Thymus (tissue), 14 donors: ENCODE measurements at places on chromosomes 6 and 20. TPM values are rescaled to one million over a fixed set of nuclear protein-coding genes. Genes with fewer than 3 reads are reported as not detected.

DNA sequence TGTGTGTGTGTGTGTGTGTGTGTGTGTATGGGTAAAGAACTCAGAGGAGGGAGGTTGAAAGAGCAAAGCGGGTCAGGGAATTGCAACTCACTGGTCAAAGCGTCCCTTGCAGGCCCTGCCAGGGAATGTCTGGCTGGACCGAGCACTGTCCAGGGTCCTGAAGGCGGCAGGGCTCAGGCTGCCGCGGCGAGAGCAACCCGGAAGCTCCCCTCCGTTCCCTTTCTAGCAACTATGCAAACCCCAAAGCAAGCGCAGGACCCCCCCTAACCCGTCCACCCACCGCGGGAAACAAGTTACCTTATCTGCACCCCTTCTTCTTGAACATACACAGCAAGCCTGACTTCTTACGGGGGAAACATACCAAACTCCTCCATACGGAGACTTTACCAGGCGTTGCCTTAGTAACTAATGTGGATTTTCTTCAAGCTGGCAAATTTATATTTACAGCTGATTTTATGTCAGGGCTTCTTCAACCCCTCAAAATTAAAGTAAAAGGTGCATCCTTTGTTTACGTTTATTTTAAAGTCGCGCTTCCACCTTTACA, 538 bp upstream of the GRM1 start:
- H3K36me3 ChIP-seq, result no peaks in the 10 kb centered on the region
- no peak overlapping the region for H3K4me3 ChIP-seq
- no peaks in the 10 kb centered on the region for H3K4me1 ChIP-seq

DNA sequence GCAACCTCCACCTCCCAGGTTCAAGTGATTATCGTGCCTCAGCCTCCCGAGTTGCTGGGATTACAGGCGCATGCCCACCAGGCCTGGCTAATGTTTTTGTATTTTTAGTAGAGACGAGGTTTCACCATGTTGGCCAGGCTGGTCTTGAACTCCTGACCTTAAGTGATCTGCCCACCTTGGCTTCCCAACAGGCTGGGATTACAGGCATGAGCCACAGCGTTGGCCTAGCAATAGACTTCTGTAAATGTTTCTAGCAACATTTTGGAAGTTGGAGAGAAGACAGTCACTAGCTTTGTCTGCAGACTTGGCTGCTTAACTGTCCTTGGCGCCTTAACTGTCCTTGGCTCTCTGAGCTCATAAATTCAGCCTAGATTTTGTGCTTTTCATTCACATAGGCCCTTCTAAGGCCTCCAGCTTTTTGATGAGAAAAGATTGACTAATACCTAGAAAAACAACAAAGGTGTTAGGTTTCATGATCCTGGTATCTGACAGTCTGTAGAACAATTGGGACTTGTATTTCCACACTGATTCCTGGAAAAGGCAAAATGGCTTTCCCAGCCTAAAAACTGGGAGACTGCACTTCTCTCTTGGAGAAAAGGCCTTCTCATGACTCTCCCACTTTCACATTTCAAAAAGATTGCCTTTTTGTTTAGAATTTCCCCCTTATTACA, 49.7 kb downstream of the OR2B2 start:
- no peaks in the 10 kb centered on the region for H3K36me3 ChIP-seq
- no peaks in the 10 kb centered on the region for H3K27me3 ChIP-seq
- no peak for DNase-seq
- H3K27ac ChIP-seq, result no peak overlapping the region

HLA-G gene
- total RNA-seq, result 1.7 TPM

DNA sequence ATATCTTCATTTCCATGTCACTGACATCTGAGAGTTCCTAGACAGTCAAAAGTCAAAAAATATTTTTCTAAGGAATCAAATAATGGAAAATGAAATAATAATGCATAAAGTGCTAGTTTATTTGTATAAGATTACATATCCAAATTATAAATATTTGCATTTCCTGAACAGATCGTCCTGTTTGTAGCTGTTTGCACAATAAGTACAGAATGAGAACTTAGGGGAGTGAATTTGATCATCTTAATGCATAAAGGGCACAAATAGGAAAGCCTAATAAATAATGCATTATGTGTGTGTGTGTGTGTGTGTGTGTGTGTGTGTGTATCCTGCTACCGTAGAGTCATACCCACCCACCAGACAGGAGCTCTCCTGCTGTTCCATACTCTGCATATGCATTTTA, 521.0 kb upstream of the EPHA7 start:
- H3K4me1 ChIP-seq, result no peaks in the 10 kb centered on the region
- no peak overlapping the region for H3K4me3 ChIP-seq
- H3K36me3 ChIP-seq, result no peaks in the 10 kb centered on the region

GRCh38 chr20:34755367-34755766, 51.2 kb downstream of the TP53INP2 start:
- H3K4me3 ChIP-seq, result no peak overlapping the region
- peaks cover 66% of the 10 kb centered on the region for H3K36me3 ChIP-seq
- DNase-seq, result no peak
- H3K27me3 ChIP-seq, result no peaks in the 10 kb centered on the region
- no peak overlapping the region for H3K27ac ChIP-seq
